ENCODE measurements at places on chromosomes 1 and 21.

DNA sequence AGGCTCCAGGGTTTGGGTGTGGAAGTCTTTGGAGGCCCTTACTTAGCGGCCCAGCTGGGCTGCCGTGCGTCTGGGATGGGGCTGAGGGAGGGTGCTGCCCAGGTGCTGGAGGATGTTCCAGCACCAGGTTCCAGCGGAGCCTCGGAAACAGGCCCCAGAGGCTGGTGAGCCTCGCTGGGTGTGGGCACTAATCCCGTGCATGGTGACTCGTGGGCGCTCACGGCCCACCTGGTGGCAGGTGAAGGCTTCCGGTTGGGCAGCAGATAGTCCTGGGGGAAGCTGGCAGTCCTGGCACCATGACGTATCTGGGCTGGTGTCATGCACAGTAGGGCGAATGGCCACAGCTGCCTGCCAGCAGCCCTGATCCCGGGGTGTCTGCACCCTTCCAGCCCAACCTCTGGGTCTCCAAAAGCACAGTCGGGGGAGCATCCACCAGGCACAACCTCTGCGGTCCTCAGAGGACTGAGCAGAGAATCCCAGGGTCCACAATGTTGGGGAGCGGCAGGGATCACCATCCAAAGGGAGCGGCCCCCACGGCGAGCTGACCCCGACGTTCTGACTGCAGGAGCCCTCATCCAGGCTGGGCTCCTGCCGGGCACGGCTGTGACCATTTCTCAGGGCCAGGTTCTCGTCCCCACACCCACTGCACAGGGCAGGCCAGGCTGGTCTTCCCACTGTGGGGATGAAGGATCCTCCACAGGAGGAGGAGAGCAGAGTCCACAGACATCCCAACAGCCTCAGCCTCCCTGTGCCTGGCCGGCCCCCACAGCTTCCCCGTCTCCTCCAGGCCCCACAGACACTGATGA lies 25.3 kb downstream of the FTCD start:
- no peak for DNase-seq

- DNase-seq: no peak
These were observed 45.2 kb downstream of the LYST start for GRCh38 chr1:235821361-235821981.

DNA sequence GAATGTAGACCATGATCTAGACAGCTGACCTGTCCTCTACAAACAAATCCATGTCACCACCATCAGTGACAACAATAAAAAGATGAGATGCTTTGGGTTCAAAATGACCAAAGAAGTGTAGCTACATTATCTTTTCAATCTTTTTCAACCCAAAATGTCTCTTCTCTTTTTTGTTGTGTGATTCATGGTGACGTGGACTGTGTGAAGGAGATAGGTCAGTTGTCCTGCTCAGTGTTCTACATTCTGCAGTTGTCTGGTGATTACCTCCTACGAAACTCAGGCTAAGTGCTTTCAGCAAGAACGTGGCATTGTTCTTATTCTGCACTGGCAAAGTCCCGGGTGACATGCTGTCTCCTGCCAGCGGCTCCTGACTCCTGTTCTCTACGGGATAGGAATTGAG lies 73.1 kb downstream of the PRKAB2 start:
- no peak for DNase-seq

- peak; percentile 74 for DNase-seq
These were observed 133.7 kb downstream of the CAPN8 start for GRCh38 chr1:223531742-223532341.

DNA sequence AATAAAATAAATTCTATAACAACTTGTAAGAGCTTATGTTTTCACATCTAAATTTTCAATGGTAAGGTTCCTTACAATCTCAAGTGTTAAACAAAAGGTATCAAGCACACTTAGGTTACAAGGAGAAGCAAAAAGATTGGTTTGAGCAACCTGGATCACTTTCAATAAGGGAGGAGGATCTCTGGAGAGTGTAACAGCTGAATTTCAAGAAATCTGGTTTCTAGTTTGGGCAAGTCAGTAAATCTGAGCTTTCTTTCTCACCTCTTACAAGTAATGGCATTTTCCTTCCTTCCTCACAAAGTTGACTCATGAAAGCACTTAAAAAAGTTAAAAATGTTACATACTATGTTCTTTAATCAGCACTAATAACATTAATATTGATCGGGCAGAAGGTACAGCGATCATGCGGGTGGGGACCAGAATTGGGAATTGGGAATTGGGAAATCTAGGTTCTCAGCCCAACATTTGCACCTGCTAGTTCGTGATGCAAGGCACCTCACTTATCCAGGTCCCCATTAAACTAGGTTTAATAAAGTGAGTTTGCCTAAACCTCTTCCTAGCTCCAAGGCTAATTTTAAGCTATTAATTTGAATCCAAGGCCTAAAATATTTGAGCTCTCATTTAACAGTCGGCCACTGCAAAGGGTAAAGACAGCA lies 3.1 kb downstream of the NUCKS1 start:
- DNase-seq: no peak

GRCh38 chr1:101929343-101929742 lies 67.4 kb downstream of the OLFM3 start:
- no peak for DNase-seq

DNA sequence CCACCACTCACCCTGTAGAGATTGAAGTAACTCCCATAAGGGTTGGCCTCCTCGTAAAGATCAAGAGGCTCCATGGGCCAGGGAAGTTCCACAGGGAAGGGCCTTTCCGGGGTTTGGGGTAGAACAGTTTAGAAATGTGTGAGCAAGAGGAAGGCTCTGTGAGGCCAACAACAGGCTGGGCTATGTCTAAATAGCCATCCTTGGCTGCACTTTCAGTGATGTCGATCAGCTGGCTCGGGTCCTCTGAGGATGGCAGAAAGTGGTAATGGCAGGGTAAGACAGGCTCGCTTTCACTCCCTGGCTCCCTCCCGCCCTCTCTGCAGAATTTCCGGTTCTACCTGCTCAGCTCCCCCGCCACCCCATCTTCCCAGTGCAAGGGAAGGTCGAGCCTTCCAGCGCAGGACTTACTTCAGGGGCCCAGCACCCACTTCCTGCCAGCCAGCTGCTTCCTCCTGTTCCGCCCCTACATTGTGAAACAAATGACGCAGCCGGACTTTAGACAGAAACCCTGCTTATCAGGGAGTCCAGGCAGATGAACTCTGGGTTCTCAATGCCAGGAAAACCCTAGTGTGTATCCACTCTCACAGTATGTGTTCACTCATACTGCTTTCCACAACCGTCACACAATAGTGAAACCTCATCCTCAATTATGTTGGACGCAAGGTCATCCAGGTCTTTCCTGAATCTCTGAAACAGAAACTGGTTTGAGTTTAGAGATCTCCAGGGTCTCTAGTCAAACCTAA lies 7.3 kb downstream of the F11R start:
- DNase-seq: peak; percentile 82

- DNase-seq: no peak
These were observed 9.7 kb upstream of the LRRC53 start for GRCh38 chr1:74522148-74522547.

GRCh38 chr1:2943686-2944260 lies 77.5 kb upstream of the ACTRT2 start:
- no peak for DNase-seq

GRCh38 chr1:185338719-185339622 lies 21.9 kb upstream of the IVNS1ABP start:
- DNase-seq: peak; percentile 64

DNA sequence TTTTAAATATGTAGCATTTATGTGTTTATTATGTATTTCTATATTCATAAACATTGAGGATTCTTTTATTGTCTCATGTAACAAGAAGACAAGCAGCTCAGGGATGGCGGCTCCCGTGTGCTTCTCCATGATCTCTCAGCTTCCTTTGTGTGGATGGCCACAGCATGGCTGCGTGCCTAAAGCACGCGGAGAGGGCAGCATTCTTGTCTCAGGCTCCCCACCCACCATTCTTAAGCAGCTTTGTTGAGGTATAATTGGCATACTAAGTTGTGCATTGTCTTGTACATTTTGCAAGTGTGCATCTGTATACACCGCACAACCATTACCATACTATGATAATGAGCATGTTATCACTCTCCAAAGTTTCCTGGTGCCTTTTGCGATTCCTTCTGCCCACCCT lies 81.6 kb downstream of the CAMTA1 start:
- DNase-seq: no peak

DNA sequence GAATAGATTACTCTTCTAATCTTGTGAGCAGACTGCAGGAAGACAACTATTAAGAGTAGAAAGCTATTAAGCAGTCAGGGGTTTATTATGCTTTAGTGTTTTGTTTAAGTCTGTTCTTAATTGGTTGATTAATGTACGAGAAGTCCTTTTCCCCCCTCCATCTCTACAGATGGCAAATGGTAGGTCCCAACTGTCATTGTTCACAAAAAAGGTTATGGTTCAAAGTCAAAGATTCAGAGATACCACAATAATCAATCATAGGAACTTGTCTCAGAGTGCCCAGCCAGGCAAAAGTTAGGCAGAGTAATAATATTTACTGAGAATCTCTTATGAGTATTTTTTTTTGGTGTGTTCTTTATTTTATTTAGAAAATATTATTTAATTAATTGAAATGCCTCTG lies 26.8 kb downstream of the NFIA start:
- no peak for DNase-seq

DNA sequence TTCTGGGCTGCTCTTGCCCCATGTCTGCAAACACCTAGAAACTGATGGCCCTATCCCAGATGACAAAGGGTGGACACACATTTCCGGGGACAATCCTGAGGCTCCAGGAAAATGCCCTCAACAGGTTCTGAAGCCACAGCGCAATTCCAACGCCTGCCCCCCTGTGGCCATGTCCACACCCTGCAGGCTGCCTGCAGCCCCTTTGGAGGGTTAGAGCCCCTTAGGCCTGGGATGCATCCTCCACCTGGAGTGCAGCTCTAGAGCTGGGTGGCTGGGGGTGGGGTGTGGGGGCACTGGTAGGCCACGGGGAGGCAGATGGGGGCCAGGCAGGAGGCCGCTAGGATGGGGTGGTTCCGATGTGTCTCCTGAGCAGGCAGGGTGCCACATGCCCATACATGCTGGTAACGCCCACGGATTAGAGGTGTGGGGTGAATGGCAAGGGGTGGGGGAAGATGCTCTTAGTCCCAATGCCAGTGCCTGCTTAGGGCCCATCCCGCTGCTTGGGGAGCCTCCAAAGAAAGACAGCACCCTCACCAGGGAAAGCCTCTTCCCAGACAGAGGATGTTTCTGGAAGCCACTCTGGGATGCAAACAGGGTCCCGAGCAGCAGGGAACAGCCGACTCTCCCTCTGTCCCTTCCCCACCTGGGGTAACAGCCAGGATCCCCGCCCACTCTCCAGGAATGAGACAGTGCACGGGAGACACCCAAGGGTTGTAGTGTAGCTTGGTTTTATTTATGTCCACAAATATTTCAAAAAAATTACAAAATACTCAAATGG lies 34.0 kb downstream of the SLC45A1 start:
- no peak for DNase-seq

Data from stimulated activated effector memory CD8-positive, alpha-beta T cell treated with anti-CD3 and anti-CD28 coated beads, Interleukin-12 subunit alpha, Interleukin-12 subunit beta, amount 100 ng/mL, for 72 hours (primary cell).